ENCODE measurements at places on chromosomes 1 and 21.

- no peak for DNase-seq
Observed at GRCh38 chr1:221394011-221394544, 347.8 kb downstream of the DUSP10 start.

DNA sequence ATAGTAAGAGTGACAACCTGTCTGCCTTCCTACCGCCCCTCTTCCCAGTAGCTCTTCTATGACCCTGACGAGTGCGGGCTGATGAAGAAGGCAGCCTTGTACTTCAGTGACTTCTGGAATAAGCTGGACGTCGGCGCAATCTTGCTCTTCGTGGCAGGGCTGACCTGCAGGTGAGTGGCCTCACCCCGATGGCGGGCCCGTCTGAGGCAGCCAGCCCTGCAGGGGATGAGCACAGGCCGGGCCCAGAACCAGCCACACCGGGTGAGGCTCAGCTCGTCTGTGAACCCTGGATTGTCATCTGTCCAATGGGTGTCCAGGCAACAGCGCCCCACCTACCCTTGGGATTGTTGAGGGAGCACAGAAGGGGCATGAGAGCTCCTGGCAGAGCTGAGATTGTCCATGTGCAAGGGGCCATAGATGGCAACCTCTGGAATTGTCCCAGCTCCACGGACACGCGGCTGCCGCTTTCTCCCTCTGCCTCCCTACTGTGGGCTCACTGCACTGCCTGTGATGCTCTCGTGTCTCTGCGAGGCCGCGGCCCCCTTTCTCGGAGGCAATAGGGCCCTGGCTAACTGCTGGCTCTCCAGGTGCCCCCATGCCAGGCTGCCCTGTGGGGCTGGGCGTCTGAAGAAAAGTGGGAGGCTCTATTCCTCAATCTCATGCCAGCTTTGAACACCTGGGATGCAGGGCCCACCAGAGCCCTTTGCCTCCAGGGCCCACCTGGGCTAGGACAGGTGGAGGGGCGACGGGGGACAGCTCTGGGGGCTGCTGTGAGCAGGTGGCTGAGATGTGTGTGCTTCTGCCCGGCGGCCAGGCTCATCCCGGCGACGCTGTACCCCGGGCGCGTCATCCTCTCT is 50.0 kb upstream of the LRRC3 start:
- DNase-seq: no peak

- no peak for DNase-seq
Observed at GRCh38 chr1:204377800-204378668, 18.3 kb upstream of the PLEKHA6 start.

- DNase-seq: no peak
Observed at GRCh38 chr1:3393024-3393986, 61.2 kb upstream of the ARHGEF16 start.

GRCh38 chr1:154186177-154186576 is 5.7 kb downstream of the TPM3 start:
- no peak for DNase-seq

GRCh38 chr1:80987106-80987505 is 813.6 kb upstream of the ADGRL2 start:
- DNase-seq: no peak

DNA sequence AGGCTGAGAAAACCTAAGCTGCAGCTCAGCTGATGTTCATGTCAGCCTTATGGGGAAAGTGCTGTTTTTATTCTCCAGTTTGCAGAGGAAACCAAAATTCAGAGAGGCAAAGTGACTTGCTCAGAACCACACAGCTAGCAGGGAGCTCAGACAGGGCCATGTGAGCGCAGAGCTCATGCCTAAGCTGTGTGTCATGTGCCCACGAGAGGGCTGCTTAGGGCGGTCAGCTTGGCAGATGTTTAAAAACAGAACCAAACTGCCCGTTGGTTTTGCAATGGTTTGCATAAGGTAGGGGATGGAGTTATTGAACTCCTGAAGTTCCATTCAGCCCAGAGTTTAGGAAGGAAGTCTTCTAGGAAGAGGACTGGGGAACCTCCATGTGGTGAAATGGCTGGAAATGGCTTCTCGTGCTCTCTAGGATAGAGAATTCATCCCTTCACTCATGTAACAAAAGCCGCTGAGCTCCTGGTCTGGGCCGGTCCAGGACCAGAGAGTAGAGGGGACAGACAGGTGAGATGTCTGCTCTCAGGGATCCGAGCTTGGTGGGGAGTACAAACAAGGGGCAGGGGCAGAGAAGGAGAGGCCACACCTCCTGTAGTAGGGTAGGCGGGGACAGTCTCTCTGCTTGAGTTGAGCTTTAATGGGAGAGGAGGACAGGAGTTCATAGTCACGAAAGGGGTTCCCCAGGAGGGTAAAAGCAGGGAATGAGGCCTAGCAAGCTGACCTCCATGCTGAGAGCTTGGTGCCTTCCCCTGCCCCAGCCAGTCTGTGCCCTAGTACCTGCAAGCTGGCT is 46.9 kb downstream of the ARHGEF10L start:
- DNase-seq: no peak

DNA sequence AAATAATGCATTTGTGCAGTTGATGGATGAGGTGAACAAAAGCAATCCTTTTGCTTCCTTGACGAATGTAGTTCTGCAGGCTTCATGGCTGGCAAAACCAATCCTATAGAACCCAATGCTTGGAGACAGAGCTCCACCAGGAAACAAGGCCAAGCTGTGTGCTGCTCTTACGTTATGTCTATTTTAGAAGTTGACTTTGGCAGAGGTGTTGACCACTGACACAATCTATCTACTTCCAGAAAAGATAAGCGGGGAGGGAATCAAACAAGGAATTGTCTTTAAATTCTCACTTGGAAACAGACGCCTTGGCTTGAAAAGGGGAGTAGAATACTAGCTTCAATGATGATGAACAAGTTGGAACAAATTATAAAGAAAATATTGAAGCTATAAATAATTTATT is 211.2 kb downstream of the SETD4 start:
- no peak for DNase-seq

Measured in smooth muscle cell of the brain vasculature (primary cell).